ENCODE measurements at places on chromosomes 7 and 10.

DNA sequence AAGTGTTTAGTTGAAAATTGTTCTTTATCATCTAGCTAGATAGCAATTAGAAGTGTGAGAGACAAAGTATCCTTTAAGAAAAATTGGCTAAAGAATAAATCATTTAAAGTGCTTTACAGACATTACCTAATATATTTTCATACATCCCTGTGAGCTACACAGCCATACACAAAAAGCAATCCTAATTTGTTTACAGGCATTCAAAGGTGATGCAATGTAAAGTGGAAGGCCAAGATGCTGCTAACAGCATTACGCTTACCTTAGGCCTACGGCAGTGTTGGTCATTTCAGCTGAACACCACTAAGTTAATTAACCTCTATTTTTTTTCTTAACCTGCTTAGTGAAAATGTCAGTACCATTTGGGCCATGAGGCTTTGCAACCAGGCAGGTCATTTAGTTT, 10.7 kb upstream of the CASD1 start:
- DNase-seq, result no peak

GRCh38 chr7:5662828-5663227, 118.6 kb downstream of the RNF216 start:
- no peak for DNase-seq

- DNase-seq, result no peak
Measured at GRCh38 chr7:50730446-50731400, 52.0 kb downstream of the GRB10 start.

DNA sequence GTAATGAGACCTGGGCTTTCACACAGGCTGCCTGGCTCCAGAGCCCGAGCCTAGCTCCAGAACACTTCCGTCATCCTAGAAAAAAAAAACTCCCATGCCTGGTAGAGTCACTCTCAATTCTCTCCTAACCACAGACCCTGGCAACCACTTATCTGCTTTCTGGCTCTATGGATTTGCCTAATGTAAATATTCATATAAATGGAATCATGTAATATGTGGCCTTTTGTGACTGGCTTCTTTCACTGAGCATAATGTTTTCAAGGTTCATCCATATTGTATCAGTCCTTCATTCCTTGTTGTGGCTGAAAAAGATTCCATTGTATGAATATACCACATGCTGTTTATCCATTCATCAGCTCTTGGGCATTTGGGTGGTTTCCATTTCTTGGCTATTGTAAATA, 167.7 kb upstream of the MKLN1 start:
- DNase-seq, result no peak

- no peak for DNase-seq
Measured at GRCh38 chr10:79910344-79910743, 38.6 kb downstream of the SFTPD start.

Data from NCI-H1436 treated with DMSO at 0.1 percent for 48 hours (cell line).